GM04504 (cell line): ENCODE measurements at places on chromosomes 6 and 20.

GRCh38 chr20:21006611-21007010 is 99.5 kb downstream of the LINC00237 start:
- no peak for DNase-seq

DNA sequence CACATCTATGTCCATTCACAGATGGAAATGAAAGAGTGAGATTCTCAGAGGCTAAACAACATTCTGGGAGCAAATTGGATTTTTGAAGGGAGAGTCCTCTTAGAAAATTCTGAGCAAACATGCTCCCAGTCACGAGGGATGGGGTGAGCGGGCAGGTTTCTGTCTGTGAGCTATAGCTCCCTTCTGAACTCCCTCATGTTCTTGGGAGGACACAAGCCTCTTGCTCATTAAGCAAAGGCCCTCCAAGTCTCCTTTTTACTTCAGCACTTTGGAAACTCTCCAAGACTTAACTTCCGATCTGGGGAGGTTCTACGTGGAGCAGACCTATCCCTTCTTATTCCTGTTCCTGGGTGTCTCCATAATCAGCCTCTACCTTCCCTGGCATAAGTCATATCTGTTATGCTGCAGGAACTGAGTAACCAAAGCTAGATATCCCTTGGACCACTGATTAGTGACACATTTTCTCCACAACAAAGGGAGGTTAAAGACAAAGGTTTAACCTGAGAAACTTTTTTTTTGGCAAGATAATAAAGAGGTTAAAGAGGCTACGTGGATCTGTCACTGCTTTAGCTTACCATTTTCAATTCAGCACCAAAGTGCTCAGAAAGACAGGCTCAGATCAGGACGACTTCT is 33.0 kb upstream of the SMIM29 start:
- no peak for DNase-seq

DNA sequence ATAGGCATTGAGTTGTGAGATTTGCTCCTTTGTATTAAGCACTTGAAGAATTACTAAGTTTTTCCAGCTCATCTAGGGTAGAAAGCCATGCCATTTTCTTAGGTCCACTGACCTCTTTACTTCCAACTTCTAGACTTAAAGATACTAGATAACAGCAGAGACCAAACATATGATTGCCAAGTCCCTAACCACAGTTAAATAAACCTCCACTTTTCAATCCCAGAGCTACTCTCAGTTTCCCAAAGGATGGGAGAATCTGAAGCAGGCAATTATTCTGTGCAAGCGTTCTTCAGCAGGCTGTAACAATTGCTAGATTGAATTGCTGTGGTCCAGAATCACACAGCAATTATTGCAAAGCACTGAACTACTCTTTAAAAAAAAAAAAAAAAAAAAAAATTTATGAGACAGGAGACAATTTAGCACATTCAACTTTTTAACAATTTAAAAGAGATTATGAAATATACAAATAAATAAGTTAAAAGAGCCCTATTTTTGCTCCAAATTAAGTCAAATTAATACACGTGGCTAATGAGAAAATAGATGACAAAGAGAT is 104.0 kb upstream of the PRSS16 start:
- no peak for DNase-seq

DNA sequence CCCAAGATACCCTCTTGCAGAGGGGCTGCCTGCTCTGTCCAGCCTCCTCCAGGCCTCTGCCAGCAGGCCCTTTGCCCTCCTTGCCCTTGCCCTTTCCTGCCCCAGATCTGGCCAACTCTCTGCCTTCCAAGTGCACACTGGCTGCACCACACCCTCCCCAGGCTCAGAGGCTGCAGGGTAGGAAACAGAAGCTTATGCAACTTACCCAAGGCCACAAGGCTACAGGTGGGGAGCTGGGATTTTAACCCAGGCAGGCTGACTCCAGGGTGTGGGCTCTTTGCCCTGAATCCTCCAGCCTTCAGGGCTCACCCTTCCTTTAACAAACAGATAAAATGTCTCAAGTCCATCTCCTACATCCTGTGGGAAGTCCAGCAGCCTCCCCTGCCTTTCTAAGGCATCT is 14.5 kb upstream of the TRAF3IP2 start:
- DNase-seq, result no peak

- DNase-seq, result peak; percentile 65
Observed at GRCh38 chr6:52603000-52603795, 26.3 kb upstream of the TRAM2 start.

DNA sequence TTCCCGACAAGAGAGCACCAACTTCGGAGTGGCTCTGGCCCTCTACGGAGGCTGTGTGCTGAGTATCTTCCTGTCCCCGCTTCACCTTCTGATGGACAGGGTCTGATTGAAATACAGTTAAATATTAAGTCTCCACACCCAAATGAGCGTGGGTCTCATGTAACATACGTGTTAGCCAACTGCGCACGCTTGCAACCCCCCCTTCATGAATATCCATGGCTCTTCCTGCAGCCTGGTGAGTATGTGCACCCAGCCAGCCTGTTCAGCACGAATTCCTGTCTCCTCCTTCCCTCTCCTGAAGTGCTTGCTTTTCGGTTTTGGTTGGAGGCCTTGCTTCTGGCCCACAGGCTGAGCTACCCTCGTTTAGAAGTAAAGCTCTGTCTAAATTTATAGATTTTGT is 102.9 kb upstream of the FRMD1 start:
- DNase-seq, result no peak

- no peak for DNase-seq
Observed at GRCh38 chr6:46290421-46291274, 119.9 kb upstream of the ENPP5 start.

GRCh38 chr6:30200551-30201281 is 12.5 kb downstream of the TRIM26 start:
- no peak for DNase-seq

DNA sequence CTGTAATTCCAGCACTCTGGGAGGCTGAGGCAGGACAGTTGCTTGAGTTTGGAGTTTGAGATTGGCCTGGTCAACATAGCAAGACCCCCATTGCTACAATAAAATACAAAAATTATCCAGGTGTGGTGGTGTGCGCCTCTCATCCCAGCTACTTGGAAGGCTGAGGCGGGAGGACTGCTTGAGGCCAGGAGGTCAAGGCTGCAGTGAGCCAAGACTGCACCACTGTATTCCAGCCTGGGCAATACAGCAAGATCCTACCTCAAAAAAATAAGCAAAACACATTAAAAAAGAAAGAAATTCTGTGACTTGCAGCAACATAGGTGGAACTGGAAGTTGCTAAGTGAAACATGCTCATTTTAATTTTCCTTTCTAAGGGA is 106.0 kb upstream of the NFATC2 start:
- DNase-seq, result no peak

DNA sequence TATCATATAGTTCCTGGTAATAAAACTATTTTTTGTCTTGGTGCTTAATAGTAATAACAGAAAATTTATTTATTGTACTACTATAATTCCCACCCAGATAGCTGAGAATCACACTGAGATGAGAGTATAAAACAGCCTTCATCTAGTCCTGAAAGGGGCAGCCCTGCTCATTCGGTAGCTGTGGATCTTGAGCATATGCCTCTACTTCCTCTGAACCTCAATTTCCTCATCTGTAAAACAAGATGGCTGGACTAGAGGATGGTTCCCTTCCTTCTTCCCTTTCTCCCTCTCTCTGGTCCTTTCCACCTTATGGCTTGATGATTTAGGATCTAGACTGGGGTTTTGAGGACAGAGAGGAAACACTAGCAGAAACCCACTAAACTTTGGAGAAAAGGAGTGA is 15.0 kb downstream of the FKBP5 start:
- no peak for DNase-seq

DNA sequence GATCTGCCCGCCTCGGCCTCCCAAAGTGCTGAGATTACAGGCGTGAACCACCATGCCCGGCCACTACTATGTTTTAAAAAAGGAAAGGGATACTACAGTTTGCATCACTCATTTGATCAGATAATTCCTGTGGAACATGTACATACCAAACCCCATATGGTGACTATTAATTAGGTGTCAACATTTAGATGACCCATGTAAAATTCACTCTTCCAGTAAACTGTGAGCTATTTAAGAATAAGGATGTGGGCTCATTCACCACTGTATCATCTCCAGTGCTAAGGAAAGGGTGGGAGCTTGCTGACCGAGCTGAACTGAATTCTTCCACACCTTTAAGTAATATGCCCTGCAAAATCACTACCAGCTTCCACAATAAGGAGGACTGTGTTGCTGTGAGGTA is 127.5 kb downstream of the BTBD9 start:
- DNase-seq, result no peak

DNA sequence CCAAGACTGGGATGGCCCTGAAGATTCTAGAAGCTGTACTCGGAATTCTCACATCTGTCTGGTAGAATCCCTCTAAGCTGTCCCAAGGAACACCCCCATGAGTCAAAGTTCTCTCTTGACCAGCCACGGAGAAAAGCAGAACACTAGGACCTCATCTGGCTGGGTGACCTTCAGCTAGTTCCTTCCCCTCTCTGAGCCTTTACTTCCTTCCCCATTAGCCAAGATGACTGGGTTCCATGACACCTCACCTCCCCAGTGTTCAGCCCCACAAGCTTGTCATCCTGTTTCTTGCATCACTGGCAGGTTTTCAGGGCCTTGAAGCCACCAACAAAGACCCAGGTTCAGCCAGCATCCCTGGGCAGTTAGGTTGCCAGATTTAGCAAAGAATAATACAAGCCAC is 47.8 kb downstream of the MAFB start:
- DNase-seq, result no peak

- no peak for DNase-seq
Observed at GRCh38 chr6:25130518-25130917, 148.7 kb upstream of the CARMIL1 start.

DNA sequence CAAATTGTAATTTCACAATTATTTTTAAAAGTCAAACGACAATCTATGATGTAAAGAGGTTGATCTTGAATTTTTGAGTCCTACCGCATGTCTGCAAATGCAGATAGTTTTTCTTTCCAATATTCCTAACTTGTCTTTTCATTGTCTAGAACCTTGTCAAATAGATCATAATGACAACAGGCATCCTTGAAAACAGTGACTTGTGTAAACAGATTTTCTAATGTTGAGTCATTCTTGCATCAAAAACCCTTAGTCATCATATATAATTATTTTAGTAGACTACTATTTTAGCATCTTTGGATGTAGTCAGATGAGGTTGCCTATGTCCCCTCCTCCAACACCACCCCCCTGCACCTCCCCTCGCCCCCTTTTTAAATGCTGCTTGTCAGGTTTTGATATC is 43.8 kb downstream of the BMP6 start:
- no peak for DNase-seq

DNA sequence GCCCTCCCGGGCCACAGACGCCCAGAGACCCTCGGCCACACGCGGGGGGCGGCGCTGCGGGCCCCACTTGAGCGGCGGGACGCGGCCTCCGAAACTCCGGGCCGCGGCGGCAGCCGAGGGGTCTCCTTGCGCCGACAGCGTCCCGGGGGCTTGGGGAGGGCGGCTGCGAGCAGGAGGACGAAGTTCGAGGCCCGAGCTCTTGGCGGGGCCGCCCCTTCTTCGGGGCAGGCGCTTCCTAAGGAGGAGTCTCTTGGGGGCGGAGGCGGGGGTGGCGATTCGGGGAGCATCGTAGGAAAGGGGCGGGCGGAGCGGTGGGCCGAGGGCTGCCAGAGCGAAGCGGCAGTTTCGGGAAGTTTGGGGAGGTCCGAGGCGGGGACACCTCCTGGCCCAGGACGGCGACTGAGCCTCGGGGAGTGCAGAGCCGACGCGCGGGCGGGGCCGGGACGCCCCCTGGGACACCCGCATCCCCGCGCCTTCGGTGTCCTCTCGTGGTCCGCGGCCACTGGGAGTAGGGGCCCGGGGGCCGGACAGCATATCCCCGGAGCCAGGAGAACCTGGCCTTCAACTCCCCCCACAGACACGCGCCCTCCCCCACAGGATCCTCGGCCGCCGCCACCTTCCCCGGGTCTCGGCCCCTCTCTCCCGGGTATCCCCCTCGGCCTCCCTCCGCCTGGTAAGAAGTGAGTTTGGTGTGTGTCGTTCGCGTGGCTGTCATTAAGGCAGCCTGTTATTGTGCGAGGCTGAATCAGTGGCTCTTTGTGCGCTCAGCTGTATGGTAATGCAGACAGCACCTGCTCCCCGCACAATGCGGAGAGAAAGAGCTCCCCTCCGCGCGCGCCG is 613 bp upstream of the DLL1 start:
- DNase-seq, result no peak

DNA sequence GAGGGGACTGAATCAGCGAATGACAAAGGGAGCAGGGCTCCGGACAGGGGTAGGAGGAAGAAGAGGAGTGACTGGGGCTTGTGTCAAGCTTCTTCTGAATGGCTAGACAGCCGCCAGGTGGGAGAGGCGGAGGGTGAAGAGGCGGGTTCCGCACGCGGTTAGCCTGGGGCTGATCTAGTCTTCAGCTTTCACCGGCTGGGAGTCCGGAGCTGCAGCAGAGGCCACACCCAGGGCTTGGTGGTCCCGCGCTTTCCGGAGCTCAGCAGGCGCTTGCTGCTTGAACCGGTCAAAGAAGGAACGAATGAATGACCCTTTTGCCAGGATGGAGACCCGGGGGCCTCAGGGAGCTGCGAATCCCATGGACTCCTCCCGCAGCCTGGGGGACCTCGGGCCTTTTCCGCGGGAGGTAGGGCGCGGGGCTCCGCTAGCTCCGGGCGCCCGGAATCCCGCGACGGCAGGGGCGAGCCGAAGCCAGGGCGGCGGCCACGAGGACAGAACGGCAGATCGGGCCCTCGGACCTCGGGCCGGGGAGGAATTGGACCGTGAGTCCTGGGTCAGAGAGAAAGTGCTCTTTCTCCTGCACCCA is at the start of gene C6orf141:
C6orf141 (plus strand) TSS at position 177 of the 586 bp plus-strand sequence; CDS start at position 302, 125 bp downstream.
- no peak for DNase-seq

DNA sequence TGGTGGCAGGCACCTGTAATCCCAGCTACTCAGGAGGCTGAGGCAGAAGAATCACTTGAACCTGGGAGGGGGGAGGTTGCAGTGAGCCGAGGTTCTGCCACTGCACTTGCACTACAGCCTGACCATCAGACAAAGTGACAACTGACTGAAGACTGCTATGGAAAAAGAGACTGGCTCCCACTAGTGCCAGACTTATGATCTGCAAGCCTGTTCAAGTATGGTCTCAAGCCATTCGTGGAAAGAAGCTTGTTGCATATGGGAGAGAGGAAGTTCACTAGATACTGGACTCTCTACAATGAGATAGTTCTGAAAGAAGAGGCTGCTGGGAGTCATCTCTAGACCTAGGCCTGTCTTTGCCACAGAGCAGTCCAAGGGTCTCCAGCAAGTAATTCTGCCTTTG is 26.7 kb downstream of the MDN1 start:
- DNase-seq, result peak; percentile 3

GRCh38 chr6:152338335-152339125 is 298.6 kb downstream of the SYNE1 start:
- no peak for DNase-seq

DNA sequence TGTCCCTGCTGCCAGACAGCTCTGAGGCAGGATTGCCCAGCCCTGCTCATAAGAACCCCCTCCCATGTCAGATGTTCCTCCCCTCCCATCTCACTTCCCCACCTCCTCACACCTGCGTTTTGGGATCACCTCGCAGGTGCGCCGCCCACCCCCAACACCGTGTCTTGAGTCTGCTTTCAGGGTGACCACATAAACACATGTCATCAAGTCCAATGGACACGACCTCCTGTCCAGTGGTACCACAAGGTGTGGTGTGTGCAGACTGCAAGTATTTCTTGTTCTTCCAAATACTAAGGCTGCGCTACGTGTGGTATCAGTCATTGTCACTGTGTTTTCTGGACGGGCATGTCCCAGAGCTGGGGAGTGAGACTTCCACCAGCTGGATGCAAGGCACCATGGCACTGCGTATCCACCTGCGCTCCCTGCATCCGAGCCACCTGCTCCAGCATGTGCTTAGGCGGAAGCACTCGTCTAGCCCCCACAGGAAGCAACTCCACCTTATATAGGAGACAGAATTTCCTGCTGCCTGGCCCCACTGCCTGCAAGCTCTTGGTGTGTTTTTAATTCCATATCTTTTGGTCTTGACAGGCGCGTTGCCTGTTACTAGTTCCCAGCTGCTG is 119.7 kb upstream of the NXT1 start:
- no peak for DNase-seq

GRCh38 chr6:122392564-122393350 is 6.7 kb upstream of the HSF2 start:
- DNase-seq, result no peak
